RPMI7951 (cell line): ENCODE measurements at places on chromosomes 7 and 10. TPM values are rescaled to one million over a fixed set of nuclear protein-coding genes. Genes with fewer than 3 reads are reported as not detected.

The SMKR1 gene
- 0.20 and 0.24 TPM in 2 replicates for total RNA-seq

The H2BK1 gene
- not detected in 2 replicates for total RNA-seq

The TBL2 gene
- 78.9 and 88.3 TPM in 2 replicates for total RNA-seq

The IL6 gene
- 11.4 and 14.3 TPM in 2 replicates for total RNA-seq
